Central memory CD4-positive, alpha-beta T cell (primary cell): ENCODE measurements at places on chromosomes 12 and 14.

DNA sequence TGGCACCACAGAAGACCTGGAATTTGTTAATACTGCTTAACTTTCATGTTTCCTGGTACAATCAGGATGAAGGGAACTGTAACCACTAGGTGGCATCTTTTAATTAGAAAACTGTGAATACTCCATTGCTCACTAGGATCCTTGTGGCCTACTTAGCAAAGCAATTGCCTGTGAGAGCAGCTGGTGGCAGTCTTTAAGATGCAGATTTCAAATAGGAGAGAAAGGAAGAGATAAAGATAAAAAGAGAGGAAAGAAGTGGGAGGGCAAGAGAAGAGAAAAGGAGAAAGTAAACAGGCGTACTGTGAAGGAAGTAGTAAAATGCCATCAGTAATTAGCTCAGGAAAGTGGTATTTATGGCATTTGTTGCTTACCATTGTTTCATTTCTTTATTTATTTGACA is 114.5 kb downstream of the RAD51B start:
- DNase-seq, result peak; percentile 39

DNA sequence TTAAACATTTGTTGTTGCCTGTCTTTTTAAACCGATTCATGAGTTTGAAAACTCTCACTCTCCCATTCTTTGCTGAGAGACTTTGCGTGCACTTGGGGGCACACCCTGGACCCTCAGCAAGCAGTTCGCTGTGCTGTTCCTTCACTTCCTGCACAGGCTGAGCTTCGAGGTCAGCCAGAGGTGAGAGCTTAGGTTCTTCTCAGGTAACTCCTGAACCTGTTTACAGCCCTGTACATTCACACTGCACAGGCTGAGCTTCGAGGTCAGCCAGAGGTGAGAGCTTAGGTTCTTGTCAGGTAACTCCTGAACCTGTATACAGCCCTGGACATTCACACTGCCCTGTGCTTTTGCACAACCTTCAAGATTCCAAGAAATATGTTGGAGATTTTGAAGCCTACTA is 9.8 kb upstream of the CLECL1 start:
- DNase-seq, result peak; percentile 53

GRCh38 chr12:6376079-6376869 is 911 bp upstream of the SCNN1A start:
- no peak for DNase-seq

DNA sequence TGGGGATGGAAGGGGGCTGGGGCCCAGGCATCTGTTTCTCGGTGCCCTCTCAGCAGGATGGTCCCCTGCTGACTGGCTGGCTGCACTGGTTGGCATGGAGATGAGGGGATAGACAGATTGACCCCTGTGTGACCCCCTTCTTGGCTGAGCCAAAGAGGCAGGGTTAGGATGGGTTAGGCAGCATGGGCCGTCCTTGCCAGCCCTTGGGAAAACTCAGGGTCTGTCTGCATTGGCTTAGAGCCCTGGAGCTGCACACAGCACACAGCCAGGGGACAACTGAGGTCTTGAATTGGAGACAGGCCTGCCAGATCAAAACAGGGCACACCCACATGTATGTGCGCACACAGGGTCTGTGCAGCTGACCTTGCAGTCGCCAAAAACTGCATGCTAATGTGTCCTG is 11.2 kb upstream of the LRP1-AS start:
- no peak for DNase-seq

DNA sequence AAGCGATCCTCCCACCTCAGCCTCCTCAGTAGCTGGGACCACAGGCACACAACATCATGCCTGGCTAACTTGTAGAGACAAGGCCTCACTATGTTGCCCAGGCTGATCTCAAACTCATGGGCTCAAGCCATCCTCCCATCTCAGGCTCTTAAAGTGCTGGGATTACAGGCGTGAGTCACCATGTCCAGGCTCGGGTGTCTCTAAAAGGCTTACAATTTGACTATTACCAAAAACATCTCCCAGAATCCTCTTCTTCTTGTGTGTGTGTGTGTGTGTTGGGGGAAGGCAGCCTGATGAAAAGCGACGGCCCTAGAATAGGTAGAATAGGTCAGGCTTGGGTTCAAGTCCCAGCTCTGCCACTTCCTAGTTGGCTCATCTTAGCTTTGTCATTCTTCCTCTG is 16.8 kb downstream of the MSI1 start:
- no peak for DNase-seq

DNA sequence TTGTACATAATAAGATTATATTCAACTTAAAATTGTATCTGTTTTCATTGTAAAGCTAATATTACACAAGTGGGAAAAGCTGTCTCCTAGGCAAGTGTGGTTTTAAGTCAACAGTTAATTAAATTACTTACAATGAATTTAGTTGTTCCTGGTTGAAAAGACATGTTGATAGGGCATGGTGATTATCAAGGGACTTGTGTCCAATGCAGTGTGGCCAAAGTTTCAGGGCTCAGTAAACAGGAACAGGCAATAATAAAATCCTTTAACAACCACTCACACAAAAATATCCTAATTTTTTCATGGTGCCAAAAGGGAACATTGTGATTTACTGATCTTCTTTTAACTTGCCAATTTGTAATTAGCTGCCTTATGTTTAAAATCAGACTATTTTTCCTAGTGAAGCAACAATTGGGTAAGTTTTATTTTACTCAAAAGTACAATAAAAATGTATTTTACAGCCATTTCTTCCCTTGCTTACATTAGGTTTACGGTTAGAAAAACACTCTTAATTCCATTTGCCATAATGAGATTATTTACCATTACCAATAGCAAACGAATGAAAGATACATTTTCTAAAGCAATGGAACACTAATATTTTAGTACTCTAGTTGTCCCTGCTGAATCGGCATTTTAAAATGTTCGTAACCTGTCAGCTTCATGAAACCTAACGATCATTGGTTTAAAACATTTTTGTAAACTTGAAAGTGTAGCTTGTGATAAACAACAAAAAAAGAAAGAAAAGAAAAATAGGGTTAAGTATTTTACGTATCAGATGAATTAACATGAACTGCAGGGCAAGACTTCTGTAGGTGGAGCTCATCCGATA is 1.8 kb upstream of the WNK1 start:
- DNase-seq, result no peak

GRCh38 chr12:15830538-15830937 is 41.4 kb upstream of the EPS8 start:
- no peak for DNase-seq

GRCh38 chr12:31361730-31362114 is 35.8 kb upstream of the SINHCAF start:
- no peak for DNase-seq

DNA sequence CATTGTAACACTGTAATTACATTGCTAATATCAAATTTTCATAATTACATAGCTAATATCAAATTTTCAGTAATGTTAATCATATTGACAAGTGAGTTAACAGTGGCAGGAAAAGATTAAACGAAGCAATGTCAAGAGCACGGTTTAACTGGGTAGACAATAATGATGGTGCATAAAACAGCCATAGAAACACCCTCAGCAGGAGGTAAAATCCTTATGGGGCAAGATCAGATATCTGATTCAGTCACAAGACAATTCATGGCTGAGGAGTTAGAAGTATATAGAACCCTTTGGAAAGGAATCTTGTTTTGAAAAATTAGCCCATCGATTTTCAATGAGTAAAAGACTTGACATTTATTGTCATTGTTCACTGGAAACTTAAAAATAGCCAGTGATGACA is 190.6 kb downstream of the SLC2A13 start:
- no peak for DNase-seq

DNA sequence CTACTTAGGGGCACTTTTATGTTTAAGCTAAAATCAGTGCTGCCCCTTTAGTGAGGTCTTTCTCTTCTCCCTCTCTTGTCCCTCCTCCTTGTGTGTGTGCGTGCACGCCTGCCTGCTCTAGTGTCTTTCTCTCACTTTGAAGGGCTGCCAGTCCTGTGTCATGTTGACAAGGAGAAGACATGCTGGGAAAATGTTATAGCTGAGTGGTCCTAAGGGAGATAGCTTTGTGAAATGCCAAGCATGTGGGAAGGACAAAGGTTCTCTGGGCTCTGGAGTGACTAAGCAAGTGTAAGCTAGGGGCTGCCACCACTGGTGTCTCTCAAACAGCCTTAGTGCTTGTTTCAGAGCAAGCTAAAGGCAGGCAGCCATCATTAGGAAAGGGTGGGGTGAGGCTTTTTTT is 108.4 kb downstream of the EMP1 start:
- DNase-seq, result no peak

- DNase-seq, result no peak
Measured at GRCh38 chr12:85641796-85642195, 194.4 kb downstream of the RASSF9 start.

DNA sequence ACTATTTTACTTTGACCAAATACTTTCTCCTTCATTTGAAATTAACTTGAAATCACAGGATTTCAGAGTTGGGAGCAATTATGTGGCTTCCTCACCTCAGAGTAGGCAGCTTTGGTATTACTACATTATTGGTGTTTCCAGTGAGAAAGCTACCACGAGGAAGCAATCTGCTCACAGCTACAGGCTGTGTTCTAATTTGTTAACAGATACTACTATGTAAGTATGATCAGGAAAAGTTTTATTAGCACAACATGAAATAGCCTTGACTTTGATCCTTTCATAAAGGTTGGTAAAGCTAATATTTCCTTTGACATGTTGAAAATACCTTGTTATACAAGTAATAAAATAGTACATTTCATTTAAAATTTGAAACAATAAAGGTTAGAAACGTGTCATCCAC is 30.6 kb downstream of the TAOK3 start:
- no peak for DNase-seq

DNA sequence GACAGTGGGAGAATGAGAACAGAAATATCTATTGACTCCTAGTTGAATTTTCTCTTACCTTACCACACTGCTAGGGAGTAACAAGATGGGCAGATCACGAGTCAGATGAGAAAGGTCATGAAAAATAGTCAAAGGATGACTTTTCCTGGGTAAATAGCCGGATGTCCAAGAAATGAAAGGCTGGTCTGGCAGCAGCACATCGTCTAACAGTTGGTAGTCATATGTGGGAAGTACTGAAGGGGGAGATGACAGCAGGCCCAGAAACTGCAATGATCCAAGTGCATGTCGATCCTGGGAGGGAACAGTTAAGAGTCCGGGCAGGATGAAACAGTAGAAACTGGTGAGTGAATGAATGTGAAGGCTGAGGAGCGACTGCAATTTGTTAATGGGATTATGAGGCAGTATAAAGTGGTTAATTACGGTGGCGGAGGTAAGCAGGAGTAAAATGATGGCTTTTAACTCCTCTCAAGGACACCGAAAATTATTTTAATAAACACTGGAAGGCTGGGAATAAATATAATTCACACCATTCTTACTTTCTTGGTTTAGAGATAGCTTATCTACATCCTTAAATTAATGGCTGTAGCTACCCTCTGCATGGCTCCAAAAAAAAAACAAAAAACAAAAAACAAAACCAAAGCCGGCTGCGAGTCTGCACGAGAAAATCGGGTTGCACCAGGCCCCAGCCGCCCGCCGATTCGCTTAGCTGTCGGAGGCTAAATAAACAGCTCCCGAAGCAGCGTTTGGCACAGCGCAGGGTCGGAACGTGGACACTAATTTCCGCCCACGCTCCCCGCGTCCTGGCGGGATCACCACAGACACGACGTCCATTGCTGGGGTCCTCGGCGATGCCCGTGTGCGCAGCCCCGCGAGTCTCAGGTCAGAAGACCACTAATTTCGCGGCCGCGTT is 1.0 kb upstream of the ERC1 start:
- peak; percentile 39 for DNase-seq
